ENCODE measurements at places on chromosomes 2 and 18.

DNA sequence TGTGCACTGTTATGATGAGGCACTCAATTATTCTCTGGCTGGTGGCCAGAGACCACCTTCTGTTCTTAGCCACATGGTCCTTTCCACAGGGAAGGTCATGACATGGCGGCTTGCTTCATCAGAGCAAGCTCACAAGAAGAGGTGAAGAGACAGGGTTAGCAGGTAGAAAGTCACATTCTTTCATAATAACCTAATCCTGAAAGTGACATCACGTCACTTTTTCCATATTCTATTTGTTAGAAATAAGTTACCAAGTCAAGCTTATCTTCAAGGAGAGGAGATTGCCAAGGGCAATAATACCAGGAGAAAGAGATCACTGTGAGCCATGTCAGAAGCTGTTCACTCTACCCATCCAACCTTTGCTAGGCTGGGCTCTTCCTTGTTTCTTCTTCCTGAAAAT lies 139.4 kb downstream of the OSR1 start:
- DNase-seq, result peak; percentile 39

DNA sequence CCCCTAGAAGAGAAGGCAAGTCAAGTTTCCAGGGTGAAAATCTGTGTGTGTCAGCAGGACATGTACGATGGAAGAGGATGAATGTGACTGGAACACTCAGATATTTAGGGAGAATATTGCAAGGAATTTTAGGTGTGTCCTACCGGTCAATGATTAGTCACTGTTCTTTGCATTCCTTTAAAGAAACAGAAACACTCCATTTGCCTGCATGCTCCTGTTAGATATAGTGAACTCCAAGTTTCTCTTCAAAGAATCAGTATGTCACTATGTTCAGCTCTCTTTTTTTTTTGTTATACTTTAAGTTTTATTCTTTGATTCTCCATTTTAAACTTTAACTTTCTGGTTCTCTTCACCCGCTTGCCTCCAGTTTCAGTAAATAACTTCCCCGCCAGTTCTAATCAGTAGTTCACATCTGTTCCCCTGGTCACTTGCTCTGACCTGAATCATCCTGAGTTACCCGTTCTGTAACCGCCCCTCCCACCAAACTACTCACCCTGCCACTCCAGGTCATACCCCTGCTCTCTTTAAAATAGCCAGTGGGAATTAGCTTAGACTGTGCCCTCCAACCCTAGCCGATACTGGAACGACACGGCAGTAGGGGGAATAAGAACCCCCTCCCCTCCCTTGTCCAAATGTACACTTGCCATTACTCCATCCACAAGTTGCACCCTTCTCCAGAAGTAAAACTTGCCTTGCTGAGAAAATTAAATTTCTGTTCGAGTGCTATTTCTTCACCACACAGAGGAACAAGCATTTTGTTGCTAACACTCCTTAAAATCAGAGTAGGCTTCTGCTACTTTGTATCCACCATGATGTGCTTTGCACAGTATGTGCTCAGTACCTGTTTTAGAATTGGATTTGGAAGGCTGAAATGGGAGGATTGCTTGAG lies 268.4 kb downstream of the METTL4 start:
- DNase-seq, result peak; percentile 74

GRCh38 chr2:152740743-152741328 lies 22.4 kb downstream of the ARL6IP6 start:
- peak; percentile 55 for DNase-seq

- DNase-seq, result no peak
Observed at GRCh38 chr2:116167107-116167506, 1647.4 kb upstream of the DDX18 start.

- DNase-seq, result no peak
Observed at GRCh38 chr18:34576622-34577021, 133.5 kb upstream of the DTNA start.

- no peak for DNase-seq
Observed at GRCh38 chr18:56570978-56571377, 67.4 kb downstream of the TXNL1 start.

DNA sequence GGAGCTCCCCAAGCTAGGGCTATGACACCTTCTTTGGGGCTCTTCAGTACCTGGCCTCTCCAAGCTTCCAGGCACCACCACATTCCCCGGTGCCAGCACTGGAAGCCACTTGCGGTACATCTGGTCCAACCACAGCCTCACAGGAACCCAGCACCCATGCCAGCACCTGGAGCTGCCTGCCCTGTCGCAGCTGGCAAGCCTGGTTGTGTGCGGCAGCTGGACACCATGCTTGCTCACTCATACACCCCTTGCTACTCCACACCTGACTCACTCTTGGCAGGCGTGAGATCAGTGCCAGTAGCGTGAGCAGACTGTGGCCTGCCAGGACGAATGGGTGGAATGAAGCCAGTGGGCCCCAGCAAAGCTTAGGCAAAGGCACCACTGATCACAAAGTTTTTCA lies 34.0 kb downstream of the LRRTM4 start:
- DNase-seq, result no peak

DNA sequence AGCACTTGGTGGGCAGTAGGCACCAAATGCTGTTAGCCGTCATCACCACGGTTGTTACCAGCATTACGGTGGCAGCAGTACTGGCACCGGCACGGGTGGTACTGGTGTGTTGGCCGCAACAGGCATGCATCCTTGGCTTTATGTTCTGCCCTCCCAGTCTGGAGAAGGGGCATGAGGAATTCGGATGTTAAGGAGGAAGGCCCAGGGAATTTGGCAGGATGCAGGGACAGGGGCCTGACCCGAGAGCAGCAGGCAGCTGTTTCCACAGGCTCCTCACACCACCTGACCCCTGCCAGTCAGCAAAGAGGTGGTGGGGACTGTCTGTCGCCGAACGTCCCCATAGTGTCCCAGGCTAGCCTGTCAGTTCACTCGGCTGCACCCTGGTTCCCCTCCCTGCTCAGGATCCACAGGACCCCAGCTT lies 79.0 kb downstream of the EDAR start:
- DNase-seq, result no peak

GRCh38 chr2:34098256-34098655 lies 499.2 kb upstream of the FAM98A start:
- no peak for DNase-seq

GRCh38 chr2:117936871-117937428 lies 76.9 kb downstream of the CCDC93 start:
- DNase-seq, result no peak

DNA sequence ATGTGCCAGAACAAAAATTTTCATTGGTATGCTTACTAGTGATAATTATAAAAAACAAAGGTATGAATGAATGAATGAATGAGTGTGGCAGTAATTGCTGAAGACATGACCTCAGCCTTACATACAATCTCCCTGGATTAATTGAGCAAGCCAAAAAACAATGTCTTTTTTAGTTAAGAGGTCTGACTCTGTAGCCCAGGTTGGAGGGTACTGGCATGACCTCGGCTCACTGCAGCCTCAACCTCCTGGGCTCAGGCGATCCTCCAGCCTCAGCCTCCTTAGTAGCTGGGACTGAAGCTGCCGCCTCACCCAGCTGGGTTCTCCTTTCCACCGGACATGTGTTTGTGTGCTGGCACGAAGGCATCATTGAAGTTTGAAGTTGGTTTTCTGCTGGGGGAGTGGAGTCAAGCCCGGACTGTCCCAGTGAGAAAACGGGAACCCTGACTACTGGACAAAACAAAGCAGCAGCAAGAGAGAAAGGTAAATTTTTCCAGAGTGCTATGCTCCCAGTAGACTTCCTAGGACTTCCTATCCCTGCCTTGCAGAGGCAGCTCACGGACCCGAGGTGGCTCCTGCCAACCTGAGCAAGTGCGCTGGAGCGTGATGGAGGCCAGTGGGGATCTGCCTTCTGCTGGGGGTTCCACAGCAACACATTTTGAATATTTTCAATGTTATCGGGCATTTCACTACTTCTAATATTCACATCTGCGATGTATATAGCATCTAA lies 6.4 kb upstream of the IMP4 start:
- DNase-seq, result no peak

GRCh38 chr2:127887082-127887775 lies 1.5 kb upstream of the AMMECR1L start:
- DNase-seq, result no peak

DNA sequence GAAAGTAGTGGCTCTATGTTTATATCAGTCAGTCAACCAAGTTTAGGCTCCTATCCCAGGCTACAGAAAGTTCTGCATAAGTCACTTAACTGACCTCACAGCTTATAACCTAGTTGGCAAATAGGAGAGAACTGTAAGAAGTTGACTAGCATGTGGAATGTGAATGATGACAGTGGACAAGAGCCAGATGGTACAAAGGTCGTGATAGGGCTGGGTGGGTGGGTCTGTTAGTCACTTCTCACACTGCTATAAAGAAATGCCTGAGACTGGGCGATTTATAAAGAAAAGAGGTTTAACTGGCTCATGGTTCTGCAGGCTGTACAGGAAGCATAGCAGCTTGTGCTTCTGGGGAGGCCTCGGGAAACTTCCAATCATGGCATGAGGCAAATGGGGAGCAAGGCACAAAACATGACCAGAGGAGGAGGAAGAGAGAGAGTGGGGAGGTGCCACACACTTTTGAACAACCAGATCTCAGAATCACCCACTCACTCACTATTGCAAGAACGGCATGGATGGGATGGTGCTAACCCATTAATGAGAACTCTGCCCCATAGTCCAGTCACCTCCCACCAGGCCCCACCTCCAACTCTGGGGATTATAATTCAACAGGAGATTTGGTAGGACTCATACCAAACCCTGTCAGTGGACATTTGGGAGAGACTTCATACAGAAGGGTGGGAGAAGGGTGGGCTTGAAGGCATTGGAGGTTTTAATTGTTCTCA lies 68.8 kb downstream of the LTBP1 start:
- DNase-seq, result peak; percentile 71

GRCh38 chr2:227324642-227324994 lies 433 bp upstream of the MFF start:
- no peak for DNase-seq

DNA sequence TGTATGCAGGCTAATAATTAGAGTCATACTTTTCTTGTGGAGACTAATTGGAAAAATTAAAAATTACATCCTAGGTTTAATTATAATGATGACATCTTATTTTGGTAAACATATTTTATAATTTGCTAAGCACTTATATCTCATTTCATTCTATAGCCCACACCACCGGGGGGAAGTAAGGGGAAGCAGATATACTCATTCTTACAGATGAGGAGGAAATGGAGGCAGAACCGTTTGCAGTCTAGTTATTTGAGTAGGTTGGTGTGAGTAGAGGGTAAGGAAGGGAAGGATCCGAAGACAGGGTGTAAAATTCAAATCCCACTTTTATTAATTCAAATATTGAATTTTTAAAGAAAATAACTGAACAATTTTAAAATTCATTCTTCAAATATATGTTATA lies 3.7 kb downstream of the ITGAV start:
- DNase-seq, result no peak

GRCh38 chr2:225064362-225064761 lies 22.1 kb upstream of the DOCK10 start:
- no peak for DNase-seq

DNA sequence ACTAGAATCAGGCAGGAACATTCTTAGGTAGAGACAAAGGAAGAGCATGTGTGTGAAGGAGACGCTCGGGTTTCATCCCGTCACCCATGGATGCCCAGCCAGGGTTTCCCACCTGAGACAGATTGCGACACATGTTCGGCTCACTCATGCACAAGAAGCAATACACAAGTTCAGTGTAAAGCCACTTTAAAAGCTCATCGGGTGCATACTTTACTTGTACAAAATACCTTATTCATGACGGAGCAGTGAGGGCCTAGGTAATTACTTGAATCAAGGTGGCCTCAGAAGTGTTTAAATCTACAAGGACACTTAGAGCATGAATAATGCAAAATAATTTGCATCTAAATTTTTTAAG lies 42.0 kb downstream of the ZEB2 start:
- DNase-seq, result no peak

DNA sequence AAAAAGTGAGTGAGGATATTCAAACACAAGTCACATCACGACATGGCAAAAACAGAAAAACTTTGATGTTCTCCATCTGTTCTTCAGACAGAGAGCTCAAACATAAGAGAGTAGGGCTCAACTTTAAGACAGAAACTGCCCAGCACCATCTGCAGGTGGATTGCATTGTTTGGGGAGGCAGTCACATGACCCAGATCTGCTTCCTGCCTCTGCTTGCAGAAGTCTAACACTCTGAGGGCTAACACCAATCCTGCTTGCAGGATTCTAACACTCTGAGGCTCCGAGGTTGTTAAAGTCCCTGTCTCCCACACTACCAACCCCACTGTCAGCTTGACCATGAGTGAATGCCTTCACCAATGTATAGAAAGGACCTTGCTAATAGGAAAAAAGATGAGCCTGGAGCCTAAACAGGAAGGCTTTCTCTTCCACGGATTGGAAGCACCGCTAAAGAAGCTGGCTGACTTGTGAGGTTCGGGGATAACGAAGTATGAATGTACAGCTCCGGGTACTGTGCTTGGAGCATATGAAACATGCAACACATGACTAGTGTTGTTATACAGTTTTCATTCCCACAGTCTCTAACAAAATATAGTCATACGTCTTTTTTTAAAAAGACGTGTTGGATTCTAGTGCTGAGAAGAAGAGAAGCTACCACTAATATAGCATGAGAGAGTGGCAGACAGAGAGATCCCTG lies 176.6 kb upstream of the CREB1 start:
- DNase-seq, result peak; percentile 15

GRCh38 chr2:204849892-204850291 lies 304.6 kb downstream of the PARD3B start:
- DNase-seq, result no peak

GRCh38 chr2:215556979-215557378 lies 121.1 kb upstream of the FN1 start:
- DNase-seq, result no peak

DNA sequence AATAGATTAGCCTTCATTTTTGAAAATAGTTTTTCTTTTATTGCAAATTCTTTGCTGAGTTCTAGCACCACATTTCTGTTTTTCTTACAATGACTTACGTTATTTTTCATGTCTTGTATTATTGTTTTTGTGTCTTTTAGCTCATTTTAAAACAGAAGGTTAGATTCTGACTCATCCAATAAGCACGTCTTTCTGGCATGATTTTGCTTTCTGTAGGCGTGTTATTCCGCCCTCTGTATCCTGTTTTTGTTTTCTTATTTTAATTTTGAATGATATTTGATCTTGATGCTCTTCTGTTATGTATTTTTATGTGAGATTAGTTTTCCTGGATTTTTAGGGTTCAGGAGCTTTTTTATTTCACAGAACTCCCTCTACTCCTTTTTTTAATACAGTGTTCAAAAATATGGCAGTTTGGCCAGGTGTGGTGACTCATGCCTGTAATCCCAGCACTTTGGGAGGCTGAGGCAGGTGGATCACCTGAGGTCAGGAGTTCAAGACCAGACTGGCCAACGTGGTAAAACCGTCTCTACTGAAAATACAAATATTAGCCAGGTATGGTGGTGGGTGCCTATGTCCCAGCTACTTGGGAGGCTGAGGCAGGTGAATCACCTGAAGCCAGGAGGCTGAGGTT lies 145.0 kb downstream of the CLIP4 start:
- DNase-seq, result peak; percentile 44

DNA sequence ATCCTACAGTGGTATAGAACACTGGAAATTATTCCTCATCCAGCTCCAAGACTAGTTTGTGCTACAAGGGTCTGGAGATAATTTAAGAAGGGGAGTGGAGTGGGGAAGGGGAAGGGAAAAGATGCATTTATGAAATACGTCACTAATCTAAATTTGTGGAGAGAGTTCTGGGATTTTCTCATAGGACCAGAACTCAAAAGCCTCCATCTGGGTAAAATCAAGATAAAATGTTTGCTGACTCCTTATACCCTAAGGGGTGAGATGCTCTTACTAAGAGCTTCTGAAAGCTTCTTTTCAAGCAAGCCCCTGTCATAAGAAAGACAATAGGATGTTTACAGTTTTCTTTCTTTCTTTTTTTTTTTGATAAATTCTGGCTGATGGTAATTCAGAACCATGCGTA lies 88.5 kb upstream of the RBMS1 start:
- DNase-seq, result no peak
